Natural killer cell treated with Interleukin-12 subunit alpha and Interleukin-12 subunit beta and Interleukin-15 and Interleukin-18, amount 100 ng/mL, for 72 hours (primary cell): ENCODE measurements at places on chromosomes 5 and 9. TPM values are rescaled to one million over a fixed set of nuclear protein-coding genes. Genes with fewer than 3 reads are reported as not detected.

ITGA2 gene
- 0.17 TPM for total RNA-seq

SPATA31C1 gene
- total RNA-seq, result not detected

GNAQ gene
- total RNA-seq, result 39.4 TPM

LSM11 gene
- 4.5 TPM for total RNA-seq

PRLR gene
- not detected for total RNA-seq

SNX18 gene
- 31.8 TPM for total RNA-seq

PCDHA1 gene
- total RNA-seq, result not detected

CD180 gene
- total RNA-seq, result not detected

UAP1L1 gene
- total RNA-seq, result 22.0 TPM

FAM78A gene
- 46.2 TPM for total RNA-seq

FGF1 gene
- total RNA-seq, result not detected

ADAMTS16 gene
- not detected for total RNA-seq

BARHL1 gene
- total RNA-seq, result not detected

IRX2 gene
- total RNA-seq, result not detected

RIGI gene
- 9.2 TPM for total RNA-seq

KIF24 gene
- 3.4 TPM for total RNA-seq

MRPS30 gene
- 43.7 TPM for total RNA-seq

GEMIN5 gene
- total RNA-seq, result 24.7 TPM

PCDHGB6 gene
- total RNA-seq, result 1.1 TPM

GABRA6 gene
- total RNA-seq, result not detected

HBEGF gene
- total RNA-seq, result 56.0 TPM

GIN1 gene
- total RNA-seq, result 8.4 TPM

SOX30 gene
- not detected for total RNA-seq

ANP32B gene
- total RNA-seq, result 345 TPM

SLIT3 gene
- total RNA-seq, result 0.14 TPM

GPR151 gene
- not detected for total RNA-seq

CSF1R gene
- total RNA-seq, result not detected

ZNF879 gene
- total RNA-seq, result 3.2 TPM

AHRR gene
- total RNA-seq, result 11.0 TPM

NKD2 gene
- 0.53 TPM for total RNA-seq

LCN2 gene
- total RNA-seq, result not detected

FBXL7 gene
- not detected for total RNA-seq

ANKDD1B gene
- total RNA-seq, result not detected

TLX3 gene
- not detected for total RNA-seq

RPS14 gene
- 1,429 TPM for total RNA-seq

ZNG1C gene
- total RNA-seq, result 23.6 TPM

OR1L6 gene
- not detected for total RNA-seq

ECM2 gene
- total RNA-seq, result not detected

IFNA2 gene
- total RNA-seq, result not detected

CRB2 gene
- not detected for total RNA-seq

SGCD gene
- total RNA-seq, result 0.20 TPM

C5orf15 gene
- 41.6 TPM for total RNA-seq

SCAI gene
- total RNA-seq, result 5.4 TPM

UNC13B gene
- 1.1 TPM for total RNA-seq

DOK3 gene
- 18.0 TPM for total RNA-seq

TUSC1 gene
- total RNA-seq, result 0.56 TPM

IL13 gene
- total RNA-seq, result 19.6 TPM

CPLANE1 gene
- 12.1 TPM for total RNA-seq

TRIM32 gene
- total RNA-seq, result 12.2 TPM

NEUROG1 gene
- not detected for total RNA-seq

CDK5RAP2 gene
- 73.4 TPM for total RNA-seq

NSD1 gene
- 96.8 TPM for total RNA-seq
